Stimulated activated CD8-positive, alpha-beta memory T cell treated with anti-CD3 and anti-CD28 coated beads, Interleukin-2, amount 100 ng/mL, for 1 hour (primary cell): ENCODE measurements at places on chromosomes 7 and 10.

DNA sequence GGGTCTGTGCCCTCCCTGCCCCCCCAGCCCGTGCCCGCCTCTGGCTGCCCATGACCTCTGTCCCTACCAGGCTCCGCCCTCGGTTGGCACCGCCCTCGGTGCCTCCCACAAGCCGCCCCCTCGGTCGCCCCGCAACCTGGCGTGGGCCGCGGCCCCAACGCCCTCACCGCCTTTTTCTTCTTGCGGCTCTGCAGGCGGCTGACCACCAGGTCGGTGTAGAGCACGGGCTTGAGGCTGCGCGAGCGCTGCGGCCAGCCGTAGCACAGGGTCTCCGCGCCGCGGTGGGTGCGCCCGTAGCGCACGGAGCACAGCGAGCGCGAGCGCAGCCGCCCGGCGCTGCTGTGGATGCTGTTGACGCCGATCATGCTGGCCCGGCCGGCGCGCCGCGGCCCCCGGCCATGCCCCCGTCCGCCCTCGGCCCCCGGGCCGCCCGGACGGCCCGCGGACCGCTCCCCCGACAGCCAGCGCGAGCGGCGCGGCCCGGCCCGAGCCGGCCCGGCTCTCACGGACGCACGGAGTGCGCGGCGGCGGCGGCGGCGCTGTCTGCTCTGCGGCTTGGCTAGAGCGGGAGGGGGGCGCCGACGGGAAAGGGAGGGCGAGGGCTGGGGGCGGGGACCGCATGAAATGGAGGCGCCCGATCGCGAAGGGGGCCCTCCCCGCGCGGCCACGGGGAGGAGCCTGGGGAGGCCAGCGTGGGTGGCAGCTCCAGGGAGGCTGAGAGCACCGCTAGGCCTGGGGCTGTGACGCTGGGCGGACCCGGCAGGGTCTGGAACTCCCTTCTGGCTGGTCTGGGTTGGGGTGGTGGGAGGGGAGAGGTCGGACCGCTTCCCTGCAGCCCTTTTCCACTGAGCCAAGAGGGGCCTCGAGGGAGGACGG is 9.6 kb downstream of the PSD start:
- peak; percentile 60 for DNase-seq

DNA sequence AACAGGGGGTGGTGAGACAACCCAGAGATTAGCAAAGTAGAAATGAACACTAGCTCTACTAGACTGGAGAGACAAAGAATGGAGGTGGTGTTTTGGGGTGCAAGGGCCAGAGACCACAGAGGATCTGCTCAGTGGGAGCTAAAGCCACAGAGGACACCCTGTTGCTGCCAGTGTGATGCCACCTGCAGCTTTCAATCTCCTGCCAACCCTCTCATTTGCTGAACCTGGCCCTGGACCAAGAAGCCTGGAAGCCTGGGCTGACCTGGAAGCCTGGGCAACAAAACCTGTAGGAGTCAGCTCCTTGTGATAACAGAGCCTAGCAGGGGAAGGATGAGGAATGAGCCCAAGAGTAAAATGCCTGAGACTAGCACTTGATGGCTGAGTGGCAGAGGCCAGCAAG is 81.1 kb upstream of the ADO start:
- DNase-seq = no peak

DNA sequence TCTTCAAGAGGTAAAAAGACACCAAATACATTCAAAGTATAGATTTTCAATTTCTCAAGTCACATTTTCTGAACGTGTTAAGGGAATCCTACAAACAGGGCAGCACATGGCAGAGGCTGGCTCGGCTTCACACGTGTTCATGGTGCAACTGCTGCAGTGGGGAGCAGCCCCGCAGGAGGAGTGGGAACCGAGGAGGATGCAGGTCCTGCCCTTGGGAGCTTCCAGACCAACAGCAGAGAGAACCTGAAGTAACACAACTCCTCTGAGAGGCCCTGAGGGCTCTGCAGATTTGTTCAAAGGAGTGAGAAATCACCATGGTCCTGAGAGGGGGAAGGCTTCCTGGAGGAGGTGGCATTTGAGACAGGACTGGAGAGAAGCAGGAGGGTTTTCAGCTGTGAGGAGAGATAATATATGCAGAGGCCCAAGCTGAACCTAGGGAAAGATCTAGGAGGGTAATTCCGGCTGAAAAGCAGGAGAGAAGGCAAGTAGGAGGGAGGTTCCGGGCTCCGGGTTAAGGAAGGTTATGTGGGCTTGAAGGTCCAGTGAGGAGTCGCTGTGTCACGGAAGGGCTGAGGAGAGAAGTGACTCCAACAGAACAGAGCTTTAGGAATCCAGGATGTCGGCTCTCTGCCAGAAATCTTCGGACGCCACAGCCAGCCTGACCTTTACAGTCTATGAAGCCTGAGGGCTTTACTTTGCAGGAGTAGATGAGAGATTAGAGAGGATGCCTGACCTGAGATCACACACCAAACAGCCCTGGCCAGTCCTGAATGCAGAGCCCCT is 77.5 kb downstream of the GPR26 start:
- DNase-seq = no peak

- no peak for DNase-seq
Measured at GRCh38 chr7:2729893-2730716, 42.1 kb downstream of the AMZ1 start.

DNA sequence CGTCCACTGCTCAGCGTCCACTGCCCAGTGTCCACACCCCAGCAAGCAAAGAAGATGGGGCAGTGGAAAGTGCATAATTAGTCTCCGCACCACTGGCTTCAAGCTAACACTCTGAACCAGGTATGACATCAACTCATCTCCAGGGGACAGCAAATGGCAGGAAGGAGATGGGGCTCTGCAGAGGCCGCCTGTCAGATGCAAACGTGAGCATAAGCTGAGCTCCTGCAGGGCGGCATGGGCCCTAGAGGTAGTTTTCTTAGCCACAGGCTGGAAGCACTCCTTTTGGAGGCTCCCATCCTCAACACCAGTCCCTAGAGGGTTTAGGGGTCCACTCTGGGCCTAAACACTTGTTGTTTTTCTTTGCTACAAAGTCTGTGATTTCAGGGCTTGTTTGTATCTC is 335.8 kb upstream of the MKI67 start:
- DNase-seq = no peak

GRCh38 chr10:31664803-31665202 is 263.8 kb downstream of the ARHGAP12 start:
- no peak for DNase-seq
